Cortex of kidney (tissue), 1 donor: ENCODE measurements at places on chromosomes 6 and 20.

- DNase-seq, result no peak
Observed at GRCh38 chr6:86203044-86203443, 560.4 kb upstream of the SYNCRIP start.

DNA sequence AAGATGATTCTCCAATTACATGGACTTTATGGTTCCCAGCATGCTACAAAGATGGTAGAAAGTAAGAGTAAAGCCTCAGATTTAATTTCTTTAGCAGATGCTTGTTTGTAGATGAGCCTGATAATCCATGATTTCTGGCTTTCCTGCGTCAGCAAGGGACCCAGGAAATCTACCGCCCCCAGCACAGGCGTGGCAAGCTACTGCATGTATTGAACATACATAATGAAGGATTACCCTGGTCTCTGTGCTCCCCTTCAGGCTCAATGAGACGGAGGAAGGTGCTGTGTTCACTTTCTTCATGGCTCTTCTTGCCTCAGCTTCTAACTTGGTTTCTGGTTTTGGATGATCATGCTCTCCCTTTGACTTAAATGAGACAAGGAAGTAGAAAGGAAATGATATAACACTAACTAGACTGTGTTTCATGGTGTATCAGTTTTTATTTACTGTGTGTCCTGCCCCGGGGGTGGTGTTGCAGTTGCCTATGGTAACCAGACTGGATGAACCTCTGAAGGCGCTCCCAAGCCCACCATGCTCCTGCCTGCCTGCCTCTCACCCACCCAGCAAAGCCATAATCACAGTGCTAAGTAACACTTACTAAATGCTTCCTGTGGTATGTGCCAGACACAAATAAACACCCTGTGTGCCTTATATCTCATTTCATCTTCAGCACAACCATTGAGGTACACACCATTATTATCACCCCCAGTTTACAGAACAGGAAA lies 17.9 kb downstream of the GCM1 start:
- no peak for DNase-seq

GRCh38 chr6:45556828-45557227 lies 179.1 kb upstream of the SUPT3H start:
- DNase-seq, result no peak

DNA sequence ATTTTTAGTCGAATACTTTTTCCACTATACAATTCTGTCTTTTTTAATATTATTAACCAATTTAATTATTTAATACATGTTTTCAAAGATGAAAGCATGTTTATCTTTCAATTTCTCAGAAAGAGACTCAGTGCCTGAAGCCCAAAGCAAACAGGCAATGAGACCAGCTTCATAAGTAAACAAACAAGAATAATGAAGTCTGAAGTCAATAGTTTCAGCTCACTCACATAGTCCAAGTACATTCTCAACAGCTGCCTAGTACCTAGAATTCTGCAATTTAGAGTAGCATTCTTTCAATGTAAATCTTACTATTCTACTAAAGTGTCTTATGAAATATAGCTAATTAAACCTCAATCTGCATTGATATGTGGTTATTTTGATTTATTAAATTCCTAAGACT lies 626.5 kb upstream of the NRSN1 start:
- DNase-seq, result no peak

- no peak for DNase-seq
Observed at GRCh38 chr6:45714741-45715507, 300.7 kb downstream of the CLIC5 start.

DNA sequence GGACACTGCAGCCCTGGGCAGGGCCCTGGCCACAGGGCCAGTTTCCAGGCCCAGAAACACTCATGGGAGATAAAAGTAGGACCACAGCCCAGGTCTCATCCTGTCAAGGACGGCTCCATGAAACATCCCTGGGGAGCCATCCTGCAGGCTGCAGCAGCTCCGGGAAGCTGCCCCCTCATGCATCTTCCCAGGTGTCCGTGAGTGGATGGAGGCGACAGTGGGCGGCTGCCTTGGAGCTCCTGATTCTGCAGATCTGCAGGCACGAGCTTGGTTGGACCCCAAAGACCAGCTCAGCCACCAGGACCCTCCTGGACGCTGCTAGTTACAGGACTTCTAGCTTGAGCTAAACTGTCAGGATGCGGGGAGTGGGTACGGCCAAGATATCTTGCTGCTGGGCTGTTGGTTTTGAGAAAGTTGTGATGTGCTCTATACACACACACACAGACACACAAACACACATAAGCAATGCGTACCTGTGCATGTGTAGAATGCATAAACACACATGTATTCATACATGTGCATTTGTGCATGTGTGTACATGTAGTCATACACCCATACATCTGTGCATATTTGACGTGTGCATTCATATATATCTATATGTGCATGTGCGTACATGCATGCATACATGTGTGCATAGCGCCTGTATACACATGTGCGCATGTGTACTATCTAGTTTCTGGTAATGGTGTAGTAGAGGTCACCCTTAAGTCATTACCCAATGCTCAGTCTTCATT lies 297.8 kb downstream of the TAF4 start:
- DNase-seq, result no peak

DNA sequence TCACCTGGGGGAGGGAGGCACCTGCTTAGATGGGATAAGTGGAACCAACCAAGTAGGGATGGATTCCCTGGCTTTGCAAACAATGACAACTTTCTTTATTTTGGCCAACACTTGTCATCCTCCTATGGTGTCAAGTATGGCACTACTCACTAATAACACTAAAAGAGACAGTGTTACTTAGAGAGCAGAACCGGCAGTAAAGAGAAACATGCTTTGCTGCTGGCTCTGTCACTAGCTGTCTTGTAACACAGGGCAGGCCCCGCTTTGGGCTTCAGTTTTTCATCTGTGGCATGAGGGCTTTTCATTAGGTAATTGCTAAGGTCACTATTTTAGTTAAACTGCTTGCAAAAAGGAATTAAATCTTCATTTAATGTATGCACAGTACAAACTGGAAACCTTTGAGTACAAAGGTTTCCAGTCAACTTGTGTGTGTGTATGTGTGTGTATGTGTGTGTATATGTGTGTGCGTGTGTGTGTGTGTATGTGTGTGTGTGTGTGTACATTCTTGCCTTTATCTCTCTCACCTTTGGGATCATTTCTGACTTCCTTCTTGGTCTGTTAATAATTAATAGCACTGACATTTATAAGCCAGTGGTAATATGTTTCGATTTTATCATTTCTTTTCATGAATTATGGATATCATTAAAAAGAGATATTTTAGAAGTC lies 64.7 kb downstream of the BTBD3 start:
- no peak for DNase-seq

DNA sequence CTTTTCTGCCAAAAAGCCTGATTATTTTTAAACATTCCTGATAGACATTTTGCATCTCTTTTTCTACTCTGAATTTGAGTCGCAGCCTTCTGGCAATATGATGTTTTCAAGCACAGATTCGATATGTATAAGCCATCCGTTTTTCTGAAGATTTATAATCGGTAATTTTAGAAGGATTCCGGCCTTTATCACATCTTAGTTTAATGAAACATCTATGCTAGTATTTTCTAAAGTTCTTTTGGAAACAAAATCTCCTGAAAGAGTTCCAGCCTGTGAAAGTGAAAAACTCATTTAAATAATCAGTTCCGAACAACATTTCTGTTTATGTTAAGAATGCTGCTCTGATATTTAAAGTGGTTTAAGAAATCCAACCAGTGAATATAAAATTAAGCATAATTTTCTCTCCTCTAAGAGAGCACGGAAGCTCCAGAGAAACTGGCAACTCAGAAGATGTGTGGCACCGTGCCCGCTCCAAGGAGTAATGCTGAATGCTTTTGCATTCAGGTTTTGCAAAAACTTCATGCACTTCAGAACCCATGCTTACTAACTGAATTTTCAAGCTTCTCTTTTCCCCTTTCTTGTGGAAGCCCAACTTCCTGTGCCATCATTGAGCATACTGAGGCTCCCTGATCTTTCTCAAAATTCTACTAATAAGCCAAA lies 20.7 kb downstream of the NDUFAF4 start:
- DNase-seq, result no peak

GRCh38 chr6:54217018-54217417 lies 91.2 kb upstream of the TINAG start:
- DNase-seq, result no peak

DNA sequence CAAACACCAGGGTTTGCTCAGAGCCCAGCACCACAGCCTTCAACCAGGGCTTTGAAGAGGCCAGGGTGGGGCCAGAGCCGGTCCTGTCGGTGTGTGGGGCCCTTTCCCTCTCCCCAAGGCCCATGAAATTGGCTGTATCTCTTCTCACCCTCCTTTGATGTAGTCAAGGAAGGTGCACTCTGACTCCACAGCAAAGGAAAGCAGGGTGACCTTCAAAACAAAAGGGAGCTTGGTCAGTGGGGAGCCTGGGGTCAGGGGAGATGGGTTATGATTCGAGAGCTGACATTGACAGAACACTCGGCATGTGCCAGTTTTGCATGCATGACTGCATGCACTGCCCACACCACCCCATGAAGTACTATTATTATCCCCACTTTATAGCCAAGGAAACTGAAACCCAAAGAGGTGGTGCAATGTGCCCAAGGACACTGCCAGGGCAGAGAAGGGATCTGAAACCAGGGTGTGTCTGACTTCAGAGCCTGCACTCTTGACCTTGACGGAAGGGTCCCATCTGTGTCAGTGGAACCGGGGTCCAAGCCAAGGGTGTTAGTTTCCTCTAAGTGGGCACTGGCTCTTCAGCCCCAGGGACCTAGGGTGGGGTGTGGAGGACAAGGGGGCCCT lies 55.4 kb downstream of the RAB44 start:
- no peak for DNase-seq

DNA sequence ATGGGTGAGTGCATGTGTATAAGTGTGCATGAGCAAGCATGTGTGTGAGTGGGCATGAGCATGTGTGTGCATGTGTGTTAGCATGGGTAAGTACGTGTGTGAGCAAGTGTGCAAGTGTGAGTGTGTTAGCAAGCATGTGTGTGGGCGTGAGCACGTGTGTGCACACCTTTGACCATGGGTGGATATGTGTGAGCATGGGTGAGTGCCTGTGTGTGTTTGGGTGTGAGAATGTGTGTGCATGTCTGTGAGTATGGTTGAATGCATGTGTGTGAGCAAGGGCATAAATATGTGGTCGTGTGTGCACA lies 84.6 kb downstream of the DLL1 start:
- no peak for DNase-seq

GRCh38 chr20:46253391-46253790 lies 54.9 kb downstream of the CDH22 start:
- DNase-seq, result no peak

DNA sequence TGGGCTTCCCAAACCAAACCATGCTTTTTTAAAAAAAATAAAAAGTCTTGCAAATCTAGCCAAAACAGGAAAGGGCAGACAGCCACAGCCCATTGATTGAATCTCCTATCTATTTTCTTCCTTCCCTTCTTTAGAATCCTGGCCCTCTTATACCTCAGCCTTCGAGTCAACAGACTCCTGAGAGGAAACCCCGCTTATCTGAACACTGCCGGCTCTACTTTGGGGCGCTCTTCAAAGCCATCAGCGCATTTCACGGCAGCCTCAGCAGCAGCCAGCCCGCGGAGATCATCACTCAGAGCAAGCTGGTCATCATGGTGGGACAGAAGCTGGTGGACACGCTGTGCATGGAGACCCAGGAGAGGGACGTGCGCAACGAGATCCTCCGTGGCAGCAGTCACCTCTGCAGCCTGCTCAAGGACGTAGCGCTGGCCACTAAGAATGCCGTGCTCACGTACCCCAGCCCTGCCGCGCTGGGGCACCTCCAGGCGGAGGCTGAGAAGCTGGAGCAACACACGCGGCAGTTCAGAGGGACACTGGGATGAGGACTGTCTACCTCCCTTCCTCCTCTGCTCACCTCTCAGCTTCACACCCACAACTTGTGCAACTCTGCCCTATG lies 10.1 kb upstream of the RTF2 start:
- DNase-seq, result no peak

GRCh38 chr6:5752391-5752680 lies 254.4 kb downstream of the NRN1 start:
- no peak for DNase-seq

- DNase-seq, result no peak
Observed at GRCh38 chr20:19860737-19861136, 102.7 kb downstream of the RIN2 start.

GRCh38 chr20:22791877-22792525 lies 207.6 kb upstream of the FOXA2 start:
- no peak for DNase-seq

- no peak for DNase-seq
Observed at GRCh38 chr6:134772671-134773360, 177.1 kb downstream of the ALDH8A1 start.

GRCh38 chr6:157848693-157849092 lies 25.6 kb downstream of the SNX9 start:
- no peak for DNase-seq

DNA sequence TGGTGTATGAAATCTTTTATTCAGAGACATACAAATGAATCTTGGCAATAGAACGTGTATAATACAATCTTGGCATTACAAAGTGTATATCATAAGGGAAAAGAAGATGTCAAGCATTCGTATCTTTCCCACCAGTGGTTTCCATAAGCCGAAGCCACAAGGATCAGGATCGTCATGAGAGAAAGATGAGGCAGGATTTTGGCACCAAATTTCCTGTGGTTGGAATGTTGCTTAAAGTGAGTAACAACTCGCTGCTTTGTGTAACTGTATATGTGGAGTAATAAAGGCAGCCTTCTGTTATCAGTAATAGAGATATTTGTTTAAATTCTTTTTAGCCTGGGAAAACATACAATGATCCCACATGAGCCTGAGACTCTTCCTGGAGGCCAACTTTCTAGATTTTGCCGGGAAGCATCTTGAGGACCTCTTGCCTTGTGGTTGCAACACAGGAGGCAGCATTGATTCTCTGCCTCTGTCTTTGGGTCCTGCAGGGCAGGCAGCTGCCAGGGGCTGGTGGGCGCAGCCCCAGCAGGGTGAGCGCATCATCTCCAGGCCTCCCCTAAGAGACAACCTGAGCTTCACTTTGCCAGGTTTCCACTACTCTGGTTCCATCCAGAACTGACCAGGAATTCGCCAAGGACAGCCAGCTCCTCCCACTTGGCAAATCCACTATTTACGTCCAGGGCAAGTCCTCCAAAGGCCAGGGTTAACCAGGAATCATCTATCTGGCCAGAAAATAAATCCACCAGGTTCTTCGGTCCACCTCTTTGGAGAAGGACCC lies 230.9 kb upstream of the SULF2 start:
- no peak for DNase-seq

DNA sequence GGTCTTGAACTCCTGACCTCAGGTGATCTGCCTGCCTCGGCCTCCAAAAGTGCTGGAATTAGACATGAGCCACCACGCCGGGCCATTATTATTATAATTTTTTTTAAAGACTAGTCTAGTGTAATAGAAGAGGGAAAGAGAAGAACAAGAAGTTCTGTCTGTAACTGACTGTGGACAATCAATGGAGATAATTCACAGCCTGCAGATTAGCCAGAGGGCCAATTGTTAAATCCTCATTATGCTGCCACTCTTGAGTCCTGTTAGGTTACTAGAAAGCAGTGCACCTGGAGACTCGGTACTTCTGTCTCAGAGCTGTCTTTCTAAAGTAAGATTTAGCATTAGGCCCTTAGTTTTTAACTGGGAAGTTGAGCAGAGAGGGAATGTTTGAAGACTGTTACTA lies 37.5 kb downstream of the CARMIL1 start:
- no peak for DNase-seq
